ENCODE measurements at places on chromosomes 7 and 10.

GRCh38 chr10:69748621-69749020 lies 53.1 kb upstream of the COL13A1 start:
- no peak for DNase-seq

DNA sequence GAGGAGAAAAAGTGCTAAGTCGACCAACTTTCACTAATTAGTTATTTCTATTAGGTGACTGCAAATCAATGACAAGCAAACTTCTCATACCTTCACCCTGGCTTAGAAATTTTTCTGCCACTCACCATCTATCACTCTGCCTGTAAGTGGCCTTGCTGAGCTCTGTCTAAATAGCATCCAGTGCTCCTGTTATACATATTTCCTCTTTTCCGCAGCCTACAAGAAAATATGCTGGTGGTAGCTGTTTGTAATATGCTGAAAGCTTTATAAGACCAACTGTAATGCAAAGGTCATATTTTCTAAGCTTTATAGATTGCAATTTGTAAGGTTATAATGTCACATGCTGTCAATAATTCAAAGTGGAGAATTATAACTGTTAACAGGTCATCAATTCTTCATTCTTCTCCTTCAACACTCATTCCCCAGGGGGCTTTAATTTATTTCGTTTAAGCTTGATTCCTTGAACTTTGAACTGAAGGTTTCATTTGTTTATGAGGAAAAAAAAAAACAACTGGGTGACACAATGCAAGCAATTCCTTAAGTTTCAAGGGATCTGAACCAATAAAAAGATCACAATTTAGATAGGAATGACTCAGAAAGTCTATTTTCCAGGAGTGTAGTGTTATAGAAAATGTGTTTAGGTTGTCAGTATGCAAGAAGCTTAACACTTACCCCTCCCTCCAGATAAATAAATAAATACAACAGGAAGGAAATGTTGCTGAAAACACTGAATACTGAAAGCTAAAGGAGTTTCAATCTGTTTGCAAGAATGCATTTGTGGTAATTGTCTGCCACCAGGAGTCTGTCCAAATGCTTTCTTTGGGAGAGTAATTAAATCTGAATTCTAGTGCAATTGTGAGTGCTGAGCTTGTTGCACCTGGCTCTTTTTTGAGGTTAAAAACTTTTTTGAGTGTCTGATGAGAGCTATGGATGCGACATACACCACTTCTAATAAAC lies 183.7 kb downstream of the SORCS1 start:
- no peak for DNase-seq

GRCh38 chr7:981793-982510 lies 1.0 kb upstream of the CYP2W1 start:
- no peak for DNase-seq

DNA sequence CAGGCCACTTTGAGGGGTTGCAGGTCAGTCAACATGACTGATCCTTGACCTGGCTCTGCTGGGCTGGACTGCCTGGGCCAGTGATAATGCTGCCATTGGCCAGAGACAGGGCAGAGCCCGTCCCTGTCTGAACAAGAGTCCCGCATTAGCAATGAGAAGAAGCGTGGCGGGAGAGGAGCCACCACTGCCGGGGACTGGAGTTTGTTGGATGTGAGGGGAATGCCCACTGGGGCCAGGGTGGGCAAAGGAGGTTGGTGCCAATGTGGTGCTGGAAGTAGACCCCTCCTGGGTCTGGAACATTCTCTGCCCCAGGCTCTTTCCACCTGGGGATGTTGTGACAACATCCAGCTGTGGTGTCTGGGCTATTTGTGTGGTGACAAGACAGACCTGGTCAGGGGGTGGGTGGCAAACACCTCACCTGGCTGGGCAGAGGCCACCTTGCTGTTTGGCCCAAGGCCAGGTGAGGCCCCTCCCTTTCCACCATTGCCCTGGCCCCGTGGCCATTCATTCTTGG lies 7.6 kb downstream of the SAP25 start:
- DNase-seq: no peak

- DNase-seq: no peak
Observed at GRCh38 chr7:28458732-28459131, 46.4 kb downstream of the CREB5 start.

- peak; percentile 38 for DNase-seq
Observed at GRCh38 chr7:26081638-26082037, 70.4 kb upstream of the NFE2L3 start.

DNA sequence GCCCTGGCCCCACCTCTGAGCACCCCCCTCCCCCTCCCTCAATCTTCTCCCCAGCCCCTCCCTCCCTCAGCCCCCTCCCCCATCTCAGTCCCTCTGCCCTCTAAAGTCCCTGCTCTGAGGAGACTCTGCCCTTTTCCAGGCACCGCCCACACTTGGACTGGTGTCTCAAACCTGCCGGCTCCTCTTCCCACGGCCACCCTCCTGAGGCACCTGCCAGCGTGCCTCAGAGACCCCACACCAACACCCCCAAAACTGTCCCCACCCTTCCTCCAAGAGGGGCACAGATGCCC lies 34.6 kb upstream of the HSPB1 start:
- no peak for DNase-seq

- DNase-seq: no peak
Observed at GRCh38 chr10:127280446-127280845, 84.1 kb upstream of the INSYN2A start.

- DNase-seq: no peak
Observed at GRCh38 chr10:52488606-52489485, 174.8 kb downstream of the DKK1 start.
